Placental epithelial cell (primary cell): ENCODE measurements at places on chromosomes 5 and 9. TPM values are rescaled to one million over a fixed set of nuclear protein-coding genes. Genes with fewer than 3 reads are reported as not detected.

SLC6A18 gene
- total RNA-seq = not detected in 2 replicates

TMEM215 gene
- total RNA-seq = not detected in 2 replicates

TMEFF1 gene
- 0.22 and 0.39 TPM in 2 replicates for total RNA-seq

PCDHGA8 gene
- total RNA-seq = 1.2 and 3.5 TPM in 2 replicates

PIP5K1B gene
- total RNA-seq = 0.33 and 0.39 TPM in 2 replicates

ZBTB26 gene
- total RNA-seq = 2.5 and 3.5 TPM in 2 replicates
